ENCODE measurements at places on chromosomes 12 and 14.
A peak's percentile ranks its signal among the peaks of the same experiment; 100 is the strongest.

- DNase-seq = no peak
These were observed 39.1 kb downstream of the TXNDC16 start for GRCh38 chr14:52513249-52513648.

- no peak for DNase-seq
These were observed 3.8 kb downstream of the PTPN11 start for GRCh38 chr12:112422531-112422930.

GRCh38 chr14:75258803-75259509 is 19.7 kb upstream of the FOS start:
- peak; percentile 100 for DNase-seq

DNA sequence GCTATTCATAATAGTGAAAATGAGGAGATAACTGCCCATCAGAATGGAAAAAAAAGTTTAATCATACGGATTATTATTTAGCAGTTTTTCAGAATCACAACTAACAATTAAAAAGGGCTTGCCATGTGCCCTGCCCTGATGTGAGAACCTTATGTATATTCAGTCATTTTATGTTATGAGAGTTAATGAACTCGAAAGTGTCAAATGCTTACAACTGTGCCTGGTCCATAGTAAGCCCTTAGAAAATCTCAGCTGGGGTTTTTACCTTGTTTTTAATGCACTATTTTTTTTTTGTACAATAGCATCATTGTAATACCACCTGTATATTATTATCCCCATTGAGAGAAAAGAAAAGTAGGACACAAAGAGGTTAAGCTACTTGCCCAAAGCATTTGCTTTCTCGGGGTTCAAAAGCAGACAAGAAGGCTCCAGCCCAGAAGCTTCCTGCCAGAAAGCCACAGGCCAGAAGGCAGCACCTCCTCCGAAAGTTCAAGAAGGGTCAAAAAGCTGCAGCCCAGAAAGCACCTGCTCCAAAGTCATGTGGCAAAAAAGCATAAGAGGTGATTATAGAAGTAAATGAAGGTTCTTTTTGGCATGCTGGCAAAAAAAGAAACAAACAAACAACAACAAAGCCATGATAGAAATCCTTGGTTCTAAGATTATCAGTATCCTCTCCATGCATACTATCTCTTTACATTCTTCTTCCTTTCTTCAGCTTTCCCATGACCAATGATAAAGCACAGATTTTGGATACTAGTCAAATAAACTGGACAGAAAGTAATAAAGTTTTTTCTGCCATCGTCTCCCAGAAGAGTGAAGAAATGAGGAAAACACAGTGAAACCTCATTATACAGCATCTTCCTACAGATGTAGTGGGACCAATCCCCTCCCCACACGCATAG is 59.1 kb upstream of the NAP1L1 start:
- no peak for DNase-seq

- peak; percentile 77 for DNase-seq
These were observed 214.3 kb downstream of the DPF3 start for GRCh38 chr14:72679536-72680151.

GRCh38 chr12:60836651-60837050 is 1240.8 kb downstream of the SLC16A7 start:
- no peak for DNase-seq

DNA sequence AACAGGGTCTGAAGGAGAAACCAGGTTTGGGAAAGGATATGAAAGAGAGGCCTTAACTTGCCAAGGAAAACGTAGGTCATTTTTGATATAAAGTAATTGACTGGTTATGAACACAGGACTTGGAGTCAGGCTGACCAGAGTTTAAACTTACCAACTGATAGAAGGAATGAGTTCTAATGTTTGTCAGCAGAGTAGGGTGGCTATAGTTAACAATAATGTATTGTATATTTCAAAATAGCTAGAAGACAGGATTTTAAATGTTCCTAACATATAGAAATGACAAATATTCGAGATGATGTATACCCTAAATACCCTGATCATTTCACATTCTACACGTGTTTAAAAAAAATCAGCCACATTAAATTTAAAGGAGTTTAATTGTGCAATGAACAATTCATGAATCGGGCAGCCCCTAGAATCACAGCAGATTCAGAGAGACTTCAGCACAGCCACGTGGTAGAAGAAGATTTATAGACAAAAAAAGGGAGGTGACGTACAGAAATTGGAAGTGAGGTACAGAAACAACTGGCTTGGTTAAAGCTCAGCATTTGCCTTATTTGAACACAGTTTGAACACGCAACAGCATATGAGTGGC is 52.5 kb upstream of the PLEKHG7 start:
- DNase-seq = no peak

- DNase-seq = no peak
These were observed 4.7 kb upstream of the C1QL4 start for GRCh38 chr12:49341777-49342065.

GRCh38 chr12:111600205-111600642 is 1.1 kb upstream of the ATXN2 start:
- no peak for DNase-seq

- peak; percentile 35 for DNase-seq
These were observed 3.6 kb downstream of the PAPLN start for GRCh38 chr14:73240816-73241480.

DNA sequence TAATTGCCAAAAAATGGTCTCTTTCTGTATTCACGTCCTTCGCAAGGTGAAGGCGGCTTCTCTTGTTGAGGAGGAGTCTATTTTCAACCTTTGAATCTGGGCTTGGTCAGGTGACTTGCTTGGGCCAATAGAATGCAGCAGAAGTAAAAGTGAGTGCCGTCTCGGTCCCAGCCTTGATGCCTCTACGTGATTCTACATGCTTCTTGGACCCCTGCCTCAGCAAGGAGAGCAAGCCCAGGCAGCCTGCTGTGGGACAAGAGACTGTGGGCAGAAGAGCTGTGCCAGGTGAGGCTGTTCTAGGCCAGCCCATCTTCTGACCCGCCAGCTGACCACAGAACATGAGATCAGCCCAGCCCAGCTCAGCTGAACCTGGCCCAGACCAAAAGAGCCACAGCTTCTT is 39.1 kb upstream of the CCDC63 start:
- no peak for DNase-seq

- DNase-seq = peak; percentile 68
These were observed 4.2 kb downstream of the SH2B3 start for GRCh38 chr12:111409780-111410430.

DNA sequence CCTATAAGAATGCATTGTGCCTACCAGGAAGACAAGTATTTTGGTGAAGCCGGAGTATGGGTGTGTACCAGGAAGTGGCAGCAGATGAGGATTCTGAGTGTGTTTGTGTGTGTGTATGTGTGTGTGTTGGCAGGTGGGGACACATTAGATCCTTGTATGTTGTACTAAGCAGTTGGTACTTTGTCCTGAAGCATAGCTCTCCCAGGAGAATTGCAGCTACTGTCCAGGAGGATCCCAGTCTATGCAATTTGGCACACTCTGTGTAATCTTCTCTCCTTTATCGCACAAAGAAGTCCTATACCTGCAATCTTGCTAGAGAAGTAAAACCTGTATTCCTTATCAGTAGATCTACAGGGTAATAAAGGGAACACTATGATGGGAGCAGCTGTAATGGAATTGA is 276.5 kb downstream of the PAWR start:
- DNase-seq = no peak

GRCh38 chr12:53659011-53659551 is 16.8 kb downstream of the ATP5MC2 start:
- peak; percentile 87 for DNase-seq

GRCh38 chr14:68927956-68928675 is 51.0 kb downstream of the ACTN1 start:
- DNase-seq = no peak

GRCh38 chr14:23380197-23380914 is 3.5 kb downstream of the CMTM5 start:
- no peak for DNase-seq

DNA sequence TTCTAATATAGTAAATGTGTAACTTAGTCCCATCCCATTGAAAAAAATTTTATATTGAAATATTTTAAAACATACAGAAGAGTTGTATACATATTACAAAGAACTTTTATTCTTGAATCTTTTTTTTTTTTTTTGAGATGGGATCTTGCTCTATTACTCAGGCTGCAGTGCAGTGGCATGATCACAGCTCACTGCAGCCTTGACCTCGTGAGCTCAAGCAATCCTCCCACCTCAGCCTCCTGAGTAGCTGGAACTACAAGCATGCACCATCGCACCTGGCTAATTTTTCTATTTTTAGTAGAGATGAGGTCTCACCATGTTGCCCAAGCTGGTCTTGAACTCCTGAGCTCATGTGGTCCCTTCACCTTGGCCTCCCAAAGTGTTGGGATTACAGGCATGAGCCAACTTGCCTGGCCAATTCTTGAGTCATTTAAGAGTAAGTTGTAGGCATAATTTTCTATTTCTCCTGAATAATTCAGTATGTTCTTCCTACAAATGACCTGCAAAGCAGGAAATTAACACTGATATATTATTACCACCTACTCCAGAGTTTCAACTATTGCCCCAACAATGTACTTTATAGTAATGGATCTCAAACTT is 153.0 kb upstream of the BMP4 start:
- DNase-seq = no peak

- DNase-seq = no peak
These were observed 144.5 kb upstream of the SLC38A2 start for GRCh38 chr12:46516933-46517578.

DNA sequence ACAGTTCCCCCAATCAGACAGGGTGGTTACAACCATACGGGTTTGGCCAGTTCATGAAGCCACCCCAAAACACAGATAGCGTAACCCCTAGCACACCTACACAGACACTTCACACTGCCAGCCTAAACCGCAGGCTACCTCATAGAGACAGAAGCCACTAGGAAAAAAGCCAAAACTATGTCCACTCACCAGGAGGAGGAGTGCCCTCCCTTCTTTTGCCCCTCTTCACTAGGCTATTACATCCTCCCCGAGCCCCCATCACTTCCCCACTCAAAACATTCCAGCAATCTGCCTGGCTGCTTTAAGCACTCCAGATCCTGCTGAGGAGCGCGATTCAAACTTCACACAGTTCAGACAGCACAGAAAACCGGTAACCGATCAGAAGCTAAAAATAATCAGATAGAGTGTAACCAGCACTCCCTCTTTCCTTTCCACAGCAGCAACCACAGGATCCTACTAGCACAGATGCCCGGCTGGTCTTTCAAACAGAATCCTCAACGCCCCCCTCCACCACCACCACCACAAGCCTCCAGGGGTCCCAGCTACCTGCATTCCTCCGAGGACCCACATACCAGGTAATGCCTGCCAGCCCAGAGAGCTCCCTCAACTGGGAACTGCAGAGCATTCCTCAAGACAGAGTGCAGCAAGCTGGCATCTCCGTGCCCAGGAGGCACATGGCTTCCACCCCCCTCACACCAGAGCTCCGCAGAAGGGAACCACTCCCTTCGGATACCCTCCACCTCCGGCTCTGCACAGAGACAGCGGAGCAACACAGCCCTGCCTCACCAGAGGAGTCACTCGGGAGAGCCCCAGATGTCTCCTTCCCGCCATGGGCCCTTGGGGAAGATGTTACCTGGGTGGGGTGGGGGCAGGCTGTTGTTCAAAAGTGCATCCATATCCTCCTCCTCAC is 1.5 kb downstream of the CHD4 start:
- DNase-seq = no peak

GRCh38 chr12:16076557-16076956 is 165.4 kb downstream of the DERA start:
- no peak for DNase-seq

- no peak for DNase-seq
These were observed 95.9 kb upstream of the CDKN3 start for GRCh38 chr14:54300881-54301280.

GRCh38 chr12:114313910-114314309 is 92.0 kb downstream of the TBX5 start:
- no peak for DNase-seq

- DNase-seq = no peak
These were observed 167.1 kb downstream of the PIK3C2G start for GRCh38 chr12:18428416-18428815.

- peak; percentile 55 for DNase-seq
These were observed 227.2 kb downstream of the DACT1 start for GRCh38 chr14:58864751-58865513.

- no peak for DNase-seq
These were observed 126.8 kb upstream of the CPM start for GRCh38 chr12:69059465-69060457.

DNA sequence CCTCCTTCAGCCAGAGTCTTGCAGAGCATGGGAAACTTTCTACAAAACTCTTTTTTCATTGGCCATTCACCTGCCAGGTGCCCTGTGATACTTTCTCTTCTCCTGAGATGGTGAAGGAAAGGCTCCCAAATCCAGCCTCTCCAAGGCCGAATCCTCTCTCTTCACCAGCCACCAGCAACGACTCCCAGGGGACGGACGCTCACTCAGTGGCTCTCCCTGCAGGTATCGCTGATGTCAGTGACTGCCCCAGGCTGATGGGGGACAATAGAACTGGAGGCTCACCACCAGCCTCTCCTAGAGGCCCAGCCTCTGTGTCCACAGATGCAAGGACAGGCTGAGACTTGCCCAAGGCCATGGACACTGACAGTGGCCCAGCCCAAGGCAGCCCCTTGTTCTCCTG is 204.1 kb downstream of the BCL11B start:
- DNase-seq = no peak

GRCh38 chr12:3142386-3142785 is 65.2 kb downstream of the TSPAN9 start:
- no peak for DNase-seq

- no peak for DNase-seq
These were observed 43.0 kb downstream of the CCNK start for GRCh38 chr14:99524091-99524661.

DNA sequence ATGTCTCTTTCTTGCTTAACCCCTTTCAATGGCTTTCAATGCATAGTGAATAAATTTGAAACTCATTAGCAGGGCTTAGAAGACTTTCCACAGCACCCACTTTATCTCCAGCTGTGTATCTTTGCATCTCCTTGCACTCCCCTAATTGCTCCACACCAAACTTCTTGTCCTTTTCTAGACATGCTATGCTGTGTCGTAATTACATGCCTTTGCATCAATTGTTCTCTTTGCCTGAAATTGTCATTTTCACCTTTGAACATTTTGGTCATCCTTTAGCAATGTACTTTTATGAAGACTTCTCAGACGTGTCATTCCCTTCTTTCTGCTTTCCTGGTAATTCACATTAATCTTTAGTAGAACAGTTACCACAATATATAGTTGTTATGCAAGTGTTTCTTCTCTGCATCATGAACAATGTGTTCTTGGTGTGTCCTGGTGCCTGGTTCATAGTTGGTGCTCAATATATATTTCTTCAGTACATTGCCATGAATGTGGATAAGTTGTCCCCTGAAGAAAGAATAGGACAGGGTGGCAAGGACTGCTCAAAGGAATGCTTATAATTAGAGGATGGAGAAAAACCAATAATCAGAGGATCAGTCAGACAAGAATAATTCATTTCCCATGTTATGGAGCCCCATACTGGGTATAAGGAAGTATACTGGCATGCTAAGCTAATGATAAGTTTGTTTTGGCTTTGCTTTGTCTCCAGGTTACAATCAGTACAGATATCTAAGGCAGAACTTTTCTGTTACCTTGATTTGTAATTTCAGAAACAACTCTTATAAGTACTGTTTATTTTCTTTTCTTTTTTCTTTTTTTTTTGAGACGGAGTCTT is 27.2 kb downstream of the ARF6 start:
- no peak for DNase-seq
